ENCODE measurements at places on chromosomes 1 and 21. TPM values are rescaled to one million over a fixed set of nuclear protein-coding genes. Genes with fewer than 3 reads are reported as not detected.

LCE3D gene
- not detected for total RNA-seq

SHISA4 gene
- total RNA-seq, result 18.0 TPM

GNAT2 gene
- not detected for total RNA-seq

NKAIN1 gene
- 0.55 TPM for total RNA-seq

DNA sequence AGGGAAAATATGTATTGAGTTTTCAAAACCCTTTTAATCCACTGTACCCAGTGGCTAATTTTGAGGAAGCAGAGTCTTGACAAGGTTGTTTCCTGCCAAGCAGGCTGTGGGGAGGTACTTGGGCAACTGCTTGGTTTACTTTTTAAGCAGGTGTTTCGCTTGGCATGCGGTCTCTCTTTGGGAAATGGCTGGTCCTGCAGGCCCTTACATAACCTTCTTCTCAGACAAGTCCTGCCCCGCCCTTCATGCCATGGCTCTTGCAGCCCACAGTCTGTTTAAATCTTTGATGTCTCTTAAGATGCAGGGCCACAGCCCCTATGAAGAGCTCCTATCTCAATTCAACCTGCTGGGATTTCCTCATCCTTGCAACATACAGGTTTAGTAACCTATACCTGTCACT lies 36.0 kb upstream of the ABCD3 start:
- H3K4me1 ChIP-seq, result no peaks in the 10 kb centered on the region
- peaks cover 4% of the 10 kb centered on the region for H3K27me3 ChIP-seq
- H3K4me3 ChIP-seq, result no peak overlapping the region
- no peak for DNase-seq
- H3K27ac ChIP-seq, result no peak overlapping the region

DNA sequence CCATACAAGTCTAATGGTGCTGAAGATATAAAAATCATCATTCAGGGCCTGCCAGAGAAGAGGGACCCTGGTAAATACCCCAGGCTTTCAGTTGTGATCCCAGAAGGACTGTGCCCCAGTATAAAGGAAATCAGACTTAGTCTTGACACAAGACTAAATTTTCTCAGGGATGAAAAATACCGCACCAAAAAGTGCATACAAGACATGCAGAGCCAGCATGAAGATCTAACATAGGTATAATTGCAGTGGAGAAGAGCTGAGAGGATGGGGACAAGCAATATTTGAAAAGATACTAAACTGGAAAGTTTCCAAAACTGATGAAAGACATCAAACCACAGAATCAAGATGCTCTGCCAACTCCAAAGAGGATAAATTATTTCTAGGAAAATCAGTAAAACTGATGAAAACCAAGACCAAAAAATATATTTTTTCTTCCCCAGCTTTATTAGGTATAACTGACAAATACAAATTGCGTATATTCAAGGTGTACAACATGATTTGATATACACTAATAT lies 17.7 kb upstream of the SIM2 start:
- no peaks in the 10 kb centered on the region for H3K4me1 ChIP-seq
- no peaks in the 10 kb centered on the region for H3K27me3 ChIP-seq
- H3K4me3 ChIP-seq, result no peak overlapping the region
- H3K27ac ChIP-seq, result no peak overlapping the region
- H3K36me3 ChIP-seq, result no peaks in the 10 kb centered on the region
- no peak for DNase-seq

- H3K27ac ChIP-seq, result no peak overlapping the region
- no peaks in the 10 kb centered on the region for H3K27me3 ChIP-seq
- H3K4me1 ChIP-seq, result no peaks in the 10 kb centered on the region
- no peak overlapping the region for H3K4me3 ChIP-seq
- H3K36me3 ChIP-seq, result no peaks in the 10 kb centered on the region
- DNase-seq, result no peak
Measured at GRCh38 chr1:151085953-151086559, 15.5 kb downstream of the GABPB2 start.

DNA sequence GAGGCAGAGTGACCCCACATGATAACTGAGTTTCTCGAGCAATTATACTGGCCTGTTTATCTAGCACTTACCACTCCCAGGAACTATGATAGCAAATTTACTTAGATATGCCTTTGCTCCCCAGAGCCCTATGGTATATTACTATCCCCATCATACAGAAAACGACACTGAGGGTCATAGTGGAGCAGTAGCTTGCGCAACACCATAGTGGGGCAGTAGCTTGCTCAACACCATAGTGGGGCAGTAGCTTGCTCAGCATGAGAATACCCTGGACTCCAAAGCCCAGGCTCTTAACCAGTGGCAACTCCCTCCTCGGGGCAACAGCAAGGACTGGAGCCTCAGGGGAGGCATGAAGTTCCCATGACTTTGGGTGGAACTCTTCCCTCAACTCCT lies 211.9 kb downstream of the NPHP4 start:
- no peaks in the 10 kb centered on the region for H3K4me1 ChIP-seq
- H3K36me3 ChIP-seq, result no peaks in the 10 kb centered on the region
- DNase-seq, result no peak
- H3K4me3 ChIP-seq, result no peak overlapping the region
- no peaks in the 10 kb centered on the region for H3K27me3 ChIP-seq

GRCh38 chr21:37082375-37082774 lies 9.3 kb downstream of the TTC3 start:
- H3K36me3 ChIP-seq, result no peaks in the 10 kb centered on the region
- DNase-seq, result no peak
- H3K27ac ChIP-seq, result no peak overlapping the region
- no peaks in the 10 kb centered on the region for H3K27me3 ChIP-seq
- H3K4me1 ChIP-seq, result no peaks in the 10 kb centered on the region
- no peak overlapping the region for H3K4me3 ChIP-seq

DNA sequence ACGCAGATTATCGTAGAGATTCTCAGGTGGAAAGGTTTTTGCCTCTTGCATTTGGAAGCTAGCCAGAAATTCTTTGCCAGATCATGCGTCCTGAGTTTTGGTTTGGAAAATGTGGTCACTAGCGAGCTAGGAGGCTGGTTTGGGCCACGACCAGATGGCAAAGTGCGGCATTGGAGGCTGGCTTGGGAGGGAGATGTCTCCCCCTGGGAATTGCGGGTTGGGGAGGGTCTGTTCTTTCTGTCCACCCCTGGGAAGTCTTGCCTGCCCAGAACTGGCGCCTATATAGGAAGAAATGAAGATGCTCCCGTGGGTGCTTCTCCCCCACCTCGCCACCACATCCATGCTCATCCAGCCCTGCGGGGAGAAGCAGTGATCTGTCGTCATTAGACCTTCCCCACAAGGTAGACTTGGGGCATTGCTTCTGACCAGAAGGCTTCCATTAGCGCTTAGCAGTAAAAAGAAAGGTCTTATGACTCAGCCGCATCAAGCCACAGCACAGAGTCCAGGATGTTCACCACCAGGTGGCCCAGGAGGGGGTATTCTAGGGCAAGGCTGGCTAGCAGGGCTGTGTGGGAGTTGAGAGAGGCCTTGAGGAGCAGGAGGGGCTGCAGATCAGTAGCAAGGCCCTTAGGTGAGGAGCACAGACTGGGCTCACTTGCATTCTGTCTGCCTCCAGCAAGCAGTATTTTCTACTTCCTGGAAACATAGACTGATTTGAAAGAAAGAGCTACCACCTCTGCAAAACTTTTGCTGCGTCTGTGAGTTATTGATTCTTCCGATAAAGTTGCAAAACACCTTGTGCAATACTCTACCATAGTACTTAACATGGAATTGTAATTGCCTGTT lies 1.5 kb upstream of the PTP4A2 start:
- no peaks in the 10 kb centered on the region for H3K36me3 ChIP-seq
- H3K4me1 ChIP-seq, result peaks cover 13% of the 10 kb centered on the region
- H3K4me3 ChIP-seq, result no peak overlapping the region
- peak; percentile 74 for DNase-seq
- no peaks in the 10 kb centered on the region for H3K27me3 ChIP-seq

DNA sequence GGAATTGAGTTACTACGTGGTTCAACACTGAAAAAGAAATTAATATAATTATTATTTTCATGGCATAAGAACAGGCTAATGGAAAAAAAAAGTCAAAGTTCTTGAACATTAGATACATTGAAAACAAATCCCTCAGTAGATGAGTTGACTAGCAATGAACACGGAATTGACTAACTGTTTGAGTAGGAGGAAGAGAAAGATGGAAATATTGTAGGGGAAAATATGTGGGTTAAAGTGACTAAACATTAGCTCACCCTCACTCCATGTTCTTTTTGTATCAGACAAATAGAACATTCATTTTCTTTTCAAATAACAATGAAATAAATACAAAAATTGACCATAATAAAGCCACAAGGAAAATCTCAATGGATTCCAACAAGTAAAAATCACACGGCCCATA lies 84.3 kb downstream of the KCNK2 start:
- H3K27ac ChIP-seq, result no peak overlapping the region
- no peaks in the 10 kb centered on the region for H3K27me3 ChIP-seq
- no peak overlapping the region for H3K4me3 ChIP-seq
- DNase-seq, result no peak
- no peaks in the 10 kb centered on the region for H3K4me1 ChIP-seq
- no peaks in the 10 kb centered on the region for H3K36me3 ChIP-seq

GRCh38 chr21:37460196-37460595 lies 93.6 kb downstream of the DYRK1A start:
- H3K4me1 ChIP-seq, result peaks cover 6% of the 10 kb centered on the region
- H3K27me3 ChIP-seq, result no peaks in the 10 kb centered on the region
- no peak for DNase-seq
- H3K4me3 ChIP-seq, result no peak overlapping the region
- H3K36me3 ChIP-seq, result no peaks in the 10 kb centered on the region
- H3K27ac ChIP-seq, result no peak overlapping the region

DNA sequence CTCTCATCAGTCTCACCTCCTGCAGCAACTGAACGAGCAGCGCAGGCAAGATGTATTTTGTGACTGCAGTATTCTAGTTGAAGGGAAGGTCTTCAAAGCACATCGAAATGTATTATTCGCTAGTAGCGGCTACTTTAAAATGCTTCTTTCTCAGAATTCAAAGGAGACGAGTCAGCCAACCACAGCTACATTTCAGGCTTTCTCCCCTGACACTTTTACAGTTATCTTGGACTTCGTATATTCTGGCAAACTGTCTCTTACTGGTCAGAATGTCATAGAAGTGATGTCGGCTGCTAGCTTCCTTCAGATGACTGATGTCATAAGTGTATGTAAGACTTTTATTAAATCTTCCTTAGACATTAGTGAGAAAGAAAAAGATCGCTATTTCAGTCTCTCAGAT lies 53.7 kb downstream of the ZBTB8A start:
- no peak overlapping the region for H3K27ac ChIP-seq
- no peaks in the 10 kb centered on the region for H3K4me1 ChIP-seq
- no peak overlapping the region for H3K4me3 ChIP-seq
- DNase-seq, result no peak
- H3K36me3 ChIP-seq, result no peaks in the 10 kb centered on the region

DNA sequence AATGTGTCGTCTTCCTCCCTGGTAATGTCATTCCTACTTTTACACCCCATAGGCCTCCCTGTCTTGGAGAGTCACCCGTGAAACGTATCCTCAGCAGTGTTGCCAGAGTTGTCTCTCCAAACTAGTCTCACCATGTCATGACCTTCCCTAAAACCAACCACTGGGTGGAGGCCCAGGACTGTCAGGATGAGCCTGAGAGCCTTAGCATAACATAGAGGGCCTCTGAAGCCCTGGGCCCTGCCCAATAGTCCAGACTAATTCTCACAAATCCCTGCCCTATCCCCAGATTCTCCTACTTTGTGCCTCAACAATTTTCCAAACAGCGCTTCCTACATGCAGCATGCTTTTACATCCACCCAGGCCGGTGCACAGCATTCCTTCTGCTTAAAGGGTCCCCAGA lies 29.3 kb upstream of the HSD3B1 start:
- H3K27me3 ChIP-seq, result no peaks in the 10 kb centered on the region
- no peak overlapping the region for H3K27ac ChIP-seq
- no peaks in the 10 kb centered on the region for H3K36me3 ChIP-seq
- H3K4me3 ChIP-seq, result no peak overlapping the region
- H3K4me1 ChIP-seq, result no peaks in the 10 kb centered on the region

DNA sequence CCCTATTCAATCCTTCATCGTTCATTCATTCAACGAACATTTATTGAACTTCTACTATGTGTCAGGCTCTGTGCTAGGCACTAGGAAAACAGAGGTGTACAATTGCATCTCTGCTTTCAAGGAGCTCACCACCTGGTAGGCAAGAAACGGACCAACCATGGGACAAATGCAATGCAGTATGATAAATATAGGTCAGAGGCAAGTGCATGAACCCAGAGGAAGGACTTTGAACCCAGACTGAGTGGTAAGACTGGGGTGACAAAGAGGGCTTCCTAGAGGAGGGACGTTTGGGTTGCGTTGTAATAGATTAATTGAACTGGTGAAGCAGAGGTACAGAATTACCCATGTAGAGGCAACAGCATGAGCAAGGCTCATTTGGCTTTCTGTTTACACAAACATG lies 16.4 kb downstream of the CD2 start:
- no peaks in the 10 kb centered on the region for H3K27me3 ChIP-seq
- no peaks in the 10 kb centered on the region for H3K36me3 ChIP-seq
- no peak for DNase-seq
- H3K4me3 ChIP-seq, result no peak overlapping the region

DNA sequence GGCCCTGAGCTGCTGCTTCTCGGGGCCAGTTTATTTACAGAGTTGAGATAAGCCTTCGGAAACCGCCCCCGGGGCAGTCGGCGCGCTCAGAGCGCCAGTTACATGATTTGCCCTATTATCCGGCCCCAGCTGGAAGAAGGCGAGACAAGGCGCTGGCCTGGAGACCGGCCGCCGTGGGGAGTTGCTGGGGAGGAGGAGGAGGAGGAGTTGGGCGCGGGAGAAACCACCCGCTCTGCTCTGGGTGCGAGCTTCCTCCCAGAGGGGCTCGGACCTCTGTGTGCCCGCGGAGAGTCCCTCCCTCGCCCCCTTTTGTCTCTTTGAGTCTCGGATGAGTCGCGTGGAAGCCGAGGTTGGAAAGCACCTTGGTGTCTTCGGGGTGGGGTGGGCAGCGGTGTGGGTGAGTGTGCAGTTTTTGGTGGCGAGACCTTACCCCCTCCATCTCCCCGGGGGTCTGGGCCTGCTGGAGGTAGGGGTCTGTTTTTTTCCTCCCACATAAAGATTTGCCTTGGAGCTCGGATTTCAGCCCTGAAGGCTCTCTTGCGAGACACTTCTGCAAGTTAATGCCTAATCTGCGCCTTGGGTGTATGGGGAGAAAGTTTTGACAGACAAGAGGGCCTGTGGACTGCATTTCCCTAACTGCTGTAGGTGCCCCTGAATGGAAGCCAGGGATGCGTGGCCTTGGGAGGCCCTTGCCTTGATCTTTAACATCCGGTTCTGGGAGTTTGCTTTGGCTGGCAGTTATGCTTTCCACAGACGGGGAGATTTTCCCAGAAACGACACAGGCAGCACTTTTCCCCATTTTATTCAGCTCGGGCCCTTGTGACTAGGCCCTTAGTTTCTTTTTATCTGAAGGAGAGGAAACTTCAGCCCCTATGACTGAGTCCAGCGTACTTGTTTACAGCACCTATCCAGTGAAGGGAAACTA lies 80.0 kb downstream of the NDUFS5 start:
- DNase-seq, result peak; percentile 53
- H3K27me3 ChIP-seq, result no peaks in the 10 kb centered on the region
- H3K36me3 ChIP-seq, result no peaks in the 10 kb centered on the region
- H3K27ac ChIP-seq, result peak overlapping the region; percentile 95

- H3K27me3 ChIP-seq, result no peaks in the 10 kb centered on the region
- no peak for DNase-seq
- H3K4me3 ChIP-seq, result no peak overlapping the region
- H3K27ac ChIP-seq, result no peak overlapping the region
- H3K36me3 ChIP-seq, result no peaks in the 10 kb centered on the region
Measured at GRCh38 chr21:20306836-20307235, 691.4 kb upstream of the NCAM2 start.

GRCh38 chr21:43808832-43809251 lies 19.5 kb downstream of the RRP1 start:
- no peak overlapping the region for H3K27ac ChIP-seq
- H3K36me3 ChIP-seq, result no peaks in the 10 kb centered on the region
- H3K4me3 ChIP-seq, result no peak overlapping the region
- H3K27me3 ChIP-seq, result no peaks in the 10 kb centered on the region

Measured in uterus (tissue), 4 donors.